ENCODE measurements at places on chromosomes 6 and 20.
A peak's percentile ranks its signal among the peaks of the same experiment; 100 is the strongest.

DNA sequence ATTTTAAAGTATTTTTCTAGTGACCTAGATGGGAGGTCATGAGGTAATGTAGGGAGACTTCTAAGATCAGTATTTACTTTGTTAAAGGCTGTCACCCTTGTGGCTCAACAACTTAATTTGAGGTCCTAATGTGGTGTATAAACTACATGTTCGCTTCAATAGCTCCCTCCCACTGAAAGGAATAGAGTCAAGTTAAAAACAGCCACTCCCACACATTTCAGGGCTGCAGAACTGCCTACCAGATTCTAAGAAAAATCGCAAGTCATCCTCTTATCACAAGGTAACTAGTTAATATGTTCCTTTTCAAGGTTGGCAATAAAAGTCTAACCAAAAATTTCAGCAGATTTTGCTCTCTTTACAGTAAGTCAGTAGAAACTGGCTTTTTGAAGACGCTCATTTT, 15.1 kb downstream of the GSTA1 start:
- no peak for DNase-seq

- no peak for DNase-seq
Observed at GRCh38 chr6:40165036-40165709, 230.9 kb upstream of the MOCS1 start.

- no peak for DNase-seq
Observed at GRCh38 chr6:439641-440167, 48.2 kb downstream of the IRF4 start.

GRCh38 chr6:8785223-8785622, 349.9 kb upstream of the SLC35B3 start:
- DNase-seq, result no peak

- no peak for DNase-seq
Observed at GRCh38 chr20:38873050-38873581, 53.1 kb upstream of the FAM83D start.

DNA sequence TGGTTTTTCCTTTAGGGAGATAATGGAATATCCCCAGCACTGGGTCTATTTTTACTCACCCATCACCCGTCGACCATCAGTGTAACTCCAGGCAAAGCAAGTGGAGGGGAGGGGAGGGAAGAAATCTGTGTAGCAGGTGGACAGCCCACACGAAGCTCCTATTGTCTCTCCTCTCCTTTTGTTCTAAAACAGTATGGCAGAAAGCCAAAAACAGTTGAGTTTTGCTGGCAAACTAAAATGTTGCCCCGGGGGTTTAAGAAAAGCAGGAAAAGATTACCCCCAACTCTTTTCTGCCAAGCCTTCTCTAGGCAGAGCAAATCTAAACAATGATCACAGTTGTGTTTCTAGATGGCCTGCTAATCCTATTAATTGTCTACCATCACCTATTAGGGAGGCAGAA, 89.7 kb downstream of the PREP start:
- no peak for DNase-seq

DNA sequence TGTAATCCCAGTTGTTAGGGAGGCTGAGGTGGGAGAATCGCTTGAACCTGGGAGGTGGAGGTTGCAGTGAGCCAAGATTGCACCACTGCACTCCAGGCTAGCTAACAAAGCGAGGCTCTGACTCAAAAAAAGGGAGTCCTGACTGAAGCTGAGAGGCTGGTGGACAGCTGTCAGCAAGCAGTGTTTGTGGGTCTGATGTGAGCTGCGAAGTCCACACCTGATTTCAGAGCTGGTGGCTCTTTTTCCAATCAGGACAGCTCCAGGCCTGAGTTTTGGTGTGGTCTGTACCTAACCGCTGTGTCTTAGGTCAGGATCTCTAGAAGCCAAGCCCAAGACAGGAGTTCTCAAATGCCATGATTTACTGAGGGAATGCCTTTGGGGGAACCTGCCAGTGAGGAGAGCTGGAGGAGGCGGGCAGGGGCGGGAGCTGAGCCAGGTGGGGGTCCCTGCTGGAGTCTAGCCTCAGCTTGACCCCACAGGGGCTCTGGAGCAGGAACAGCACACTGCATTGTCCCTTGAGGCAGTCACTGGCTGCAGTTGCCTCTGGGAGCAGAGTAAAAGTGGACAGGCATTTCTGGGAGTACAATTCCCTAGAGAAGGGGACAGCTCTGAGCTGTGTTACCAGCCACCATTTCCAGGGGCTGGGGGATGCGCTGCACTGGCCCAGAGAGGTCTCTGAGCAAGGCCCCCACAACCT, 5.0 kb downstream of the GFRA4 start:
- DNase-seq, result no peak

DNA sequence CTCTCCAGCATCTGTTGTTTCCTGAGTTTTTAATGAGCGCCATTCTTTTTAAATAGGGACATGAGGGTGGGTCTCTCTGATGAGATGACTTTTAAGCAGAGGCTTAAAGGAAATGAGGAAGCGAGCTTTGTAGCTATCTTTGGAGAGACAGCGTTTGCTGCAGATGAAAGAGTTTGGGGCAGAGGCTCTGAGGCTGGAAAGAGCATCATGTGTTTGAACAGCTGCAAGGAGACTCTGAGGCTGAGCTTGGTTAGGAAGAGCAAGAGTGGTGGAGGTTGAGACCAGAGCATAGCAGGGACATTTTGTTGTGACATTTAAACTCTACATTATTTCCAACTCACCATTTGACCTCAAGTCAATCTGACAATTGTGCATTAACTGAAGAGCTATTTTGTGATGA, 38.3 kb upstream of the TMX4 start:
- no peak for DNase-seq

- DNase-seq, result peak; percentile 57
Observed at GRCh38 chr6:87832025-87832825, 130.2 kb upstream of the AKIRIN2 start.

DNA sequence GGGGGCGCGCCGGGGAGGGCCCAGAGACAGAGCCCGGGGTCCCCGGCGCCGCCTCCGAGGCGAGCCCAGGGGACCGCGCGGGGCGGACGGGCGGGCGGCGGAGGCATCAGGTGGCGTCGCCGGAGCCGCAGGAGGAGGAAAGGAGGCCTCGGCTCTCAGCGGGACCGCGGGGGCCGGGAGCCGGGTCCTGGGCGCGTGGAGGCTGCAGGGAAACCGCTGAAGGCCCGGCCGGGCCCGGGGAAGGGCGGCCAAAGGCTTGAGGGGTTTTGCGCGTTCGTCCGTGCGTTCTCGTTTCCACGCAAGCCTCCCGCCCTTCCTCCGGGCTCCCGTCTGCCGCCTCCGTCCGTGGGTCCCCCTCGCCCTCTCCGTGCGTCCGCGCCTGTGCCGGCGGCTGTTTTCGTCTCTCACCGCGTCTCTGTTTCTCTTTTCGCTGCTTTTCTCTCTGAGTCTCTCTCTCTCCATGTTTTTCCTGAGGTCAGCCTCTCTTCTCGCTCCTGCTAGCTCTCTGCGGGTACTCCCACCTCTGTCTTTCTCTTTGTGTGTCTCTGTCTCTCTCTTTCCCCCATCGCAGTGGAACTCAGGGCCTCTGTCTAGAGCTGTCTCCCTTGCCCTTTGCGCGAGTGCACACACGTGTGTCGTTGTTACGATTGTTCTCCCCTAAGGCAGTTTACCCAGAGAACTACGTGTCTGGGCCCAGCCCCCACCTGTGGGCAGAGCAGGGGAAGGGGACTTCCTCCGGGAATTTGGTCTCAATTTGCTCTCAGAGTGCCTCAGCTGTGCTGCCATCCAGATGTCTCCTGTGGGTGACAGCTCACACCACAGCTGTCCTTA, 2.1 kb downstream of the IRF4 start:
- no peak for DNase-seq

- no peak for DNase-seq
Observed at GRCh38 chr20:49856904-49857303, 44.3 kb downstream of the SLC9A8 start.

DNA sequence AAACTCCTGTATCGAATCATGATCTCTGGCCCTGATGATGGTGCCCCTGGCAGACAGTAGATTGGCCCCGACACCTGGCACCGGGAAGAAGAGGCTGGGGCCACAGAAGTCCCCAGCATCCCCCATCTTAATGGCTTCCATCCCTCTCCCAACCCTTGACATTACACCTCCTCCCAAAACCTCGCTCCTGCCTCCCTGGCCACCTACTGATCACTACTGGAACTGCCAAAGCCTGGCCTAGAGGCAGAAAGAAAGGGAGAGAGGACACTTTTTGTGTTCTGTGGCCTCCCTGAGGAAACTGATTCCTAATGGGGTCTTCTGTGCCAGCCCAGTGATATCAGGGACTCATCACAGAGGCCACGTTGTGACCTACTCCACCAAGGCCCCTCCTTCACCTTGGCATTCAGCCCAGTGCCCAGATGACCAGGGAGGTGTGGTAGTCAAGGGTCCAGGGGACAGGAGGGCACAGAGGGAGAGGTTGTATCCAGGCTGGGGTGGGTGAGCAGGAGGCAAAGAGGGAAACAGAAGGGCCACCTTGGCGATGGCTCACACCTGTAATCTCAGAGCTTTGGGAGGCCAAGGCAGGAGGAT, 6.1 kb downstream of the C20orf173 start:
- no peak for DNase-seq

- no peak for DNase-seq
Observed at GRCh38 chr6:56368491-56368890, 121.1 kb upstream of the COL21A1 start.

DNA sequence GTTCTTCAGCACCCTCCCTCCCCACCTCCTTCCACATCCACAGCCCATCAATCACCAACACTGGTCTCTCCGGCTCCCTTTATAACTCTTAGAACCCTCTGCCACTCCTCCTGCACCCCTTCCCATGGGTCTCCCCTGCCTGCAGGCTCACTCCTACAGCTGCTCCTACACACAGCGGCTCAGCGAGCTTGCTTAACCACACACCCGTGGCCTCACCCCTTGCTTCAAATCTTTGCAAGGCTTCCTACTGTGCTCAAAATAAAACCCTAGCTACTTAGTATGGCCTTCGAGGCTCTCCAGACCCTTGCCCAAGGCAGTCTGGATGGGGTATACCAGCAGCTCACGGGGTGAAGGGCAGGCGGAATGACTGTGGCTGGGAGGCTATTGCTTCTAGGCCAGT, 63.7 kb downstream of the JPH2 start:
- DNase-seq, result no peak

Measured in kidney tubule cell (primary cell).